Left forelimb (tissue), 1 donor: ENCODE measurements at places on chromosomes 12 and 14.
A peak's percentile ranks its signal among the peaks of the same experiment; 100 is the strongest.

DNA sequence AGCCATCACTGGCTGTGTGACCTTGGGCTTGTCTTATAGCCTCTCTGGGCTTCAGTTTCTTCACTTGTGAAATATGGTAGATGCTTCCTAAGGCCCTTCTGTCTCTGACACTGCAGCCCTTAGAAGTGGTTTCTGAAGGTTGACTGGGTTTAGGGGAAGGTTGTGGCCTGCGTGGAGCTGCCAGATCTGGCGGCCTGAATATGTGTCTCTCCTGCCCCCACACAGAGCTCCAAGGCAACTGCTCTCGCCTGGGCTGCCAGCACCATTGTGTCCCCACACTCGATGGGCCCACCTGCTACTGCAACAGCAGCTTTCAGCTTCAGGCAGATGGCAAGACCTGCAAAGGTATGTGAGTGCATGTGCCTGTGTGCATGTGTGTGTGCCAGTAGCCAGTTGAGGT, 4.0 kb downstream of the LRP1-AS start:
- no peak for DNase-seq

GRCh38 chr14:72925171-72925759, 999 bp upstream of the DCAF4 start:
- no peak for DNase-seq

DNA sequence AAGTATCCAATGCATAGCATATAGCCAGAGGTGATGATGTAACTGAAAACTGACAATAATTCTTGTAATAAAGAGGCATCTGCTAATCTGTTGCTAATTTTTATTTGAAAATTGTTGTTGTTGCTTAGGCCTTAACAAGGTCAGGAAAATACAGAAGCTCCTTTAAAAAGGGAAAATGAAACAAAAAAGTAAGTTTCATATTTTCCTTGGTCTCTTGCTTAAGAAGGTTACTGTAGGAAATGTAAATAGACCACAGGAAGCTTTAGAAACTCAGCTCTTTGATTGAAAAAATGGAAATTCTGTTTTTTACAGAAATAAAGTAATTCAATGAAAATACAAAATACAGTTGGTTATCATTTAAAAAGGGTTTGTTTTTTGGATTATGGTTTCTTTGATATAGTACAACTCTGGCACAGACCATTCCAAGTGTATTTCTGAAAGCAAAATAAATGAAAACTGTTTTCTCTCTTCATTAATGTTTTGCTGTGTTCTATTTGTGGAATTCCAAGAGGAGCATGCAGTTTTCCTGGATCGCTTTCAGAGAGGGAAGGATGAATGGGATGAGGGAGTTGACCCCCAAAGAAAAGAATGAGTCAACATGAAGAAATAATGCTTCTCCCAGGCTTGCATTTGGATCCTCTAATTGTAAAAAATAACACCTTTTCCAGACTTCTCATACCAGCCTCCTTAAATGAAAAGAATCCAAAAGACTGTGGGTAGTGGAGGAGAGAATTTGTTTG, 398.0 kb upstream of the FAR2 start:
- DNase-seq, result no peak

GRCh38 chr14:53327716-53328115, 174.6 kb upstream of the DDHD1 start:
- no peak for DNase-seq

DNA sequence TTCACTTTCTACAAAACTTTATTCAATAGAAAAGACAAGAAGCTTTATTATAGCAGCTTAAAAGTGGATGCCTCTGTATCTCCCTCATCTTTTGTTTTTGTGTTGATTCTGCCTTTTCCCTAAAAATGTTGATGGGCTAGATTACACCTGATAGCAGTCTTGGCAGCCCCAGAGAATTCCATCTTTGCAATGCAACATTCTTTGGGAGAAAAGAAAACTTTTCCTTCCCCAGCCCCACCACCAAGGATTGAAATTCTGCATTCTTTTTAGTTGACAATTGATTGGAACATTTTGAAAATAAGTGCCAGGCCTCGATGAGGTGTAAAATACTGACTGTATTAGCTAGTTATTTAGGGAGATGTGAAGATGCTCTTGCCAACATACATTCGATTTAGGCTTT, 306.8 kb upstream of the G2E3 start:
- no peak for DNase-seq

DNA sequence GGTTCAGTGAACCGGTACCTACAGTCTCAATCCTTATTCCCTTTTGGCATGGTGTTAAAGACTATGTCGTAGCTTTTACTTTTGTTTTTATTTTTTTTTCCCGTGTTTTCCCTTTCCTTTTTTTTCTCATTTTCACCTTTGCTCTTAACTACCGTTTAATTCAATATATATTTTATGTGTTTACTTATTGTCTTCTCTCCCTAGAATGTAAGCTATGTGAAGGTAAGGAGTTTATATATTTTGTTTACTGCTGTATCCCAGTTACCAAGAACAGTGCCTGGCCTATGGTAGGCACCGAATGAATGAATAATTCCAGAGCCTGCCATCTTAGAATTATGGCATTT, 261 bp upstream of the MLH3 start:
- DNase-seq, result no peak

DNA sequence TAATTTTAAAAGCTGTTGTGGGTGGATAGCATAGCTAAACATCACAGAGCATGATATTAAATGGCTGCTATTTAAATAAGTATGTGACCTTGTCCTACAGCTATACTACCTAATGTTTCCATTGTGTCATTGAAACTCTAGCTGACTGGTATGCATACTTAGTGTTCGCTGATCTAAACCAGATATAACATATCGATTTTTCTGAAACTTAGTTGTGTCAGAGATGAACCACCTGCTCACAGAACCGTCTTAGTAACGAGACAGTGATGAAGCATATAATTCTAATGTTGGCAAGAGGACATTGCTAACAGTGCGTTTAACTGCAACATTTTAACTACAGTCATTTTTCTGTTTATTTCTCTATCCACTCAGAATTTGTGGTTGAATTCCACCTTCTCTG, 36.1 kb upstream of the NUAK1 start:
- no peak for DNase-seq

GRCh38 chr14:76426161-76426696, 50.3 kb downstream of the ESRRB start:
- no peak for DNase-seq

DNA sequence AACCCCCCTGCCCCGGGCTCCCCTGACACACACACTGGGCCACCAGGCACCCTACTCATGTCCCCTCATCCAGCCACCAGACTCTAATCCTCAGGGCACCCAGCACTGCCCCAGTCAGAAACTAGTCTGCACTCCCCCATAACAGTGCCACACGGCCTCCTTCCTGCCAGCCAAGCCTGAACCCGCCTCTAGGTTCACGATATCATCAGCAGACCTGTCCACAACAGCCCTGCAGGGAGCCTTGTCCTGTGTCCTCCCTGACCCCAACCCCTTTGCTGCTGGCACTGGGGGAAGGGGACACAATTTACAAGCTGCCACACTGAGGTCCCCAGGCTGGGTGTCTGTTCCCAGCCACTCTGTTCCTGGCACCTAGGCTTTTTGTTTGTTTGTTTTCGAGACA, 33.6 kb downstream of the LTBP2 start:
- DNase-seq, result no peak

GRCh38 chr14:100777818-100778525, 47.9 kb upstream of the MEG3 start:
- peak; percentile 67 for DNase-seq

- DNase-seq, result no peak
Measured at GRCh38 chr12:27524494-27524835, 459 bp downstream of the PPFIBP1 start.

- DNase-seq, result no peak
Measured at GRCh38 chr14:65439117-65439516, 26.6 kb downstream of the FUT8 start.

DNA sequence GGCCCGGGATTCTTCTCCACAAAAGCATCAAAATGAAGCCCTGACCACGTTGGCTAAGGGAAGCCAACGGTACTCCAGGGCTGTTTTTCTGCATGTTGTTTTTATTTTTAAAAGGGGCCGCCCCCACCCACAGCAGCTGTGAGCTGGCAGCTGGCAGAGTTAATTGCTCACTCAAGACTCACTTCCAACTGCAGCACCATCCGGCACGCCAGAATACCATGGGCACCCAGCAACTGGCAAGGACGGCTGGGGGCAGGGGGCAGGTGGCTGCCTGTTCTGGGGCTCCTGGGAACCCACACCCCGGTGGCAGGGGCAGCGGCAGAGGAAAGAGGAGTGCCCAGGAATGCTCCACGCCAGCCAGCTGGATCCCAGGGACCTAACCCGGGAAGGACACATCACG, 44.3 kb downstream of the NCOR2 start:
- no peak for DNase-seq

- no peak for DNase-seq
Measured at GRCh38 chr12:129903956-129904829, at the start of gene TMEM132D. Gene TMEM132D (minus strand): TSS chr12:129904025.
